ENCODE measurements at places on chromosomes 6 and 20. TPM values are rescaled to one million over a fixed set of nuclear protein-coding genes. Genes with fewer than 3 reads are reported as not detected.

DNA sequence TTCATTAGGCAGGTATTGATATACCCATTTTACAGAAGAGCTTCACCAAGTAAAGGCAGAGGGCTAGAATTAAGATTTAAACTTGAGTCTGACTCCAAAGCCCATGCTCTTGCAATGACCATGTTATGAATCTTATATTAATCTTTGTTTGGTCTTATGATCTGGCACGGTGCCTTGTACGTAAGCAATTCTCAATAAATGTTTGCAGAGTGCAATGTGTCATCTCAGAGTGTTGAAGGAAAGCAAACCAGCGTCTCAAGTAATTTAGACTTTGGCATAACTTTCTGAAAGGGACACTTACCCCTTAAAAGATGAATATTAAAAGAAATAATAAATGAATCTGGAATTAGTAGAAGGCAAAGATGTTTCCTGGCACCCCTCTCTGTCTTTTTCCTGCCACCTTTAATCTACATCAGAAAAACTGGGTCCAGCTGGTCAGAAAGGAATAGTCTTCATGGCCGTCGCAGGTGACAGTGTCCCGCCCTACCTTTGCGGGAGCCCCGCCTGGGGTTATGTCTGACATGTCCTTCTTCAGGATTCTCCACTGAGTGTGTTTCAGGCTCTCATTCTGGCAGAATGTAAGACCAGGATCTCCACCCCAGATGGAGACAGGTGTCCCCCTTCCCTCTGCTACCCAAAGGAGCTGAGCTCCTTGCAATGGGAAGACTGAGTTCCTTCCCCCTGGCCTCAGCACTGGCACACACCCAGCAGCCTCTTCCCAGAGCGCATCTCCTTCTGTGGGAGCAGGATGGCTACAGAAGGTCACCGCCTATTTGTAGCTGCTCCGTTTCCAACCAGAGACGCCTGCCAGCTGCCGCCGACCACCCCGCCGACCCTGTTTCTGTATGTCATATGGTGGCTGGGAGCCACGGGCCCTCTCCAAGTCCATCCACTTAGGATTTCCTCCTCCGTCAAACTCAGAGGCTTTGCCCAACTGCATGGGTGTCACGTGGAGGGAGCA is 266.3 kb upstream of the ECI2 start:
- no peak overlapping the region for H3K27ac ChIP-seq
- peaks cover 22% of the 10 kb centered on the region for H3K4me1 ChIP-seq
- H3K4me3 ChIP-seq: no peak overlapping the region
- DNase-seq: no peak

DNA sequence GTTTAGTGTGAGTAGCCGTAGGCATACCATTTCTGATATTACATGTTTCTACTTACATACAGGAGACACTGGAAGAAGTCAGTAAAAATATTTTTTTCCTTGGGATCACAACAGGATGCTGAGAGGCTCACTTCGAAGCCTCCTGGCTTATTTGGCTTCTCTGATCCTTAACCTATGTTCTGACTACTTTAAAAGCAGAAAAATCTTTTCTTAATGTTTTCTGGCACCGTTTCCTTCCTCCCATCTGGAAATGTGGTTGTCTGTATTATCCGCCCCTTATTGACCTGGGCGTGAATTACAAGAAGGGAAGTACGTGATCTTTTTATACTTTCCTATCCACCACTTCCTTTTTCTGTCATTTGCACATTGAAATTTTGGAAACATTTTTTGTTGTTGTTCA is 379.6 kb downstream of the COL12A1 start:
- H3K4me1 ChIP-seq: no peaks in the 10 kb centered on the region
- DNase-seq: no peak
- no peak overlapping the region for H3K4me3 ChIP-seq
- no peak overlapping the region for H3K27ac ChIP-seq
- no peaks in the 10 kb centered on the region for H3K36me3 ChIP-seq
- no peaks in the 10 kb centered on the region for H3K27me3 ChIP-seq

DNA sequence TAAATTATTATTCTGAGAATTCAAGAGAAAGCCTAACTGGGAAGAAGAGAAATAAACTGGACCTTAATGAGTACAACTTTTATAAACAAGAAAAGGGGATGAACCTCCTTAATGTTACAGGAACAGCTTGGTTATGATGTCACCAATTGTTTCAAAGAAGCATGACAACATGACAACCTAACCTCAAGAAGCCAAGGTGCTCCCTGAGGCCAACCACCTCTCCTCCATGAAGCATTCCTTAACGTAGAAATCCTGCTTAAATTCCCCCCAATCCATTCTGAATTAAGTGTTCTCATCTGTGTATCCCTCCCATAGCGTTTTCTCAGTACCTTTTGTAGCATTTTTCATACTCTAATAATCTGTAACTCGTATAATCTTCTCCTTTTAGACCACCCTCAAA is 1.7 kb downstream of the HBS1L start:
- no peaks in the 10 kb centered on the region for H3K27me3 ChIP-seq
- no peak overlapping the region for H3K27ac ChIP-seq
- H3K36me3 ChIP-seq: no peaks in the 10 kb centered on the region
- H3K4me3 ChIP-seq: no peak overlapping the region

DNA sequence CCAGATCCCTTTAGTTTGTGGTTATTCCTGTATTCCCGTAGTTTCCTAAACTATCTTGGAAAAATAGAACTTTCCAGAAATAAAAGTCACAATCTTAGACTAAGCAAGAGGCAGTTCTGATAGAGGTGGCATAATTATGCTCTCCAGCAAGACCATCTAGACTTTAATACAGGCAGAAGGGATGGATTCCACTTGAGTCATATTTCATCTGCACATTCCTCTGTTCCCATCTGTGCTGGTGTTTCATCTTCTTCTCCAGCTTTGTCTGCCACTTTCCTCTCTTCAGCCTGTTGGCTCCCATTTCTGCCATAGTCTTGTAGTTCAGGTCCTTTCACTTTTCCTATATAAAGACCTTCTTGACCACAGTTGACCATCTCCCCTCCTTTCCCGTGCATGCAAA is 102.9 kb downstream of the SOBP start:
- H3K27ac ChIP-seq: no peak overlapping the region
- no peak for DNase-seq
- H3K36me3 ChIP-seq: no peaks in the 10 kb centered on the region
- H3K4me3 ChIP-seq: no peak overlapping the region
- no peaks in the 10 kb centered on the region for H3K4me1 ChIP-seq

- H3K36me3 ChIP-seq: no peaks in the 10 kb centered on the region
- no peak overlapping the region for H3K27ac ChIP-seq
- H3K4me1 ChIP-seq: no peaks in the 10 kb centered on the region
- no peaks in the 10 kb centered on the region for H3K27me3 ChIP-seq
- no peak for DNase-seq
- no peak overlapping the region for H3K4me3 ChIP-seq
Observed at GRCh38 chr6:44635486-44635885, 248.0 kb downstream of the CDC5L start.

Gene RAB44
- total RNA-seq: 0.49 TPM

Gene ZNF391
- 14.2 TPM for total RNA-seq
